ENCODE measurements at places on chromosomes 5 and 9.

GRCh38 chr5:169202969-169203368 is 98.0 kb downstream of the SLIT3 start:
- DNase-seq: no peak

- DNase-seq: no peak
Measured at GRCh38 chr9:101512116-101512515, 21.5 kb upstream of the RNF20 start.

GRCh38 chr5:60410427-60410826 is 289.5 kb downstream of the DEPDC1B start:
- DNase-seq: no peak

- no peak for DNase-seq
Measured at GRCh38 chr9:121294866-121295661, 27.1 kb downstream of the GSN start.

DNA sequence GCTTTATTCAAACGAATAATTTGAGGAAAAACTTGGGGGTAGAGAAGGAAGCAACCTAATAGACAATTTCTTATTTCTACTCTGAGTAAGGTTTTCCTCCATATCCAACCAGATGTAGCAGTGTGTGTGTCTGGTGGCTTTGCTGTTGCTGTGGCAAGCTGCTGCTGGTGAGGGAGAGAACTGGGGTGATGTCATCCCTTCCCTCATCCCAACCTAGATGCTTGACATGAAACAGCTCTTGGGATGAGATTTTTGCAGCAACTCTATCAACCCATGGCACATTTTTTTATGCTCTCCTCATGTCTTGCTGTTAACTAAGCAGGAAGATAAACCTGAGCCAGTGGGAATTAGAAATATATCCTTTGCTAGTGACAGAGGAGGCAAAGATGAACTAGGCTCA is 135.8 kb downstream of the PCSK1 start:
- no peak for DNase-seq

DNA sequence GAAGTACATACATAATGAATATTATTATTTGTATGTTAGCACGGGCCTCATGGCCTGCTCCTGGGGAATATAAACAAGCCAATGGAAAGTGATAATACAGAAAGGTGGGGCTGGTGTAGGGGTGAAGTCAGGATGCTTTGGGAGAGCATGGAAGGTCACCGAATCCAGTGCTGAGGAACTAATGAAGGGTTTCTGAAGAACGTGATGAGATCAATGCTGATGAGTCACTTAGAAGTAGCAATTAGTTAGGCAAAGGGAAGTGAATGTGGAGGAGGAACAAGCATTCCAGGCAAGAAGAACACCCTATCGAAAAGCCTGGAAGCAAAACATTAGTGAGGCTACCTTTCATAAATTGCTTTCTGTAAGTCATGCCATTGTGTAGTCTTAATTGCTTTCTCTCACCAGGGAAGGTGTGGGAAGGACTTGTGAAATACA is 2.1 kb downstream of the ANXA1 start:
- no peak for DNase-seq

DNA sequence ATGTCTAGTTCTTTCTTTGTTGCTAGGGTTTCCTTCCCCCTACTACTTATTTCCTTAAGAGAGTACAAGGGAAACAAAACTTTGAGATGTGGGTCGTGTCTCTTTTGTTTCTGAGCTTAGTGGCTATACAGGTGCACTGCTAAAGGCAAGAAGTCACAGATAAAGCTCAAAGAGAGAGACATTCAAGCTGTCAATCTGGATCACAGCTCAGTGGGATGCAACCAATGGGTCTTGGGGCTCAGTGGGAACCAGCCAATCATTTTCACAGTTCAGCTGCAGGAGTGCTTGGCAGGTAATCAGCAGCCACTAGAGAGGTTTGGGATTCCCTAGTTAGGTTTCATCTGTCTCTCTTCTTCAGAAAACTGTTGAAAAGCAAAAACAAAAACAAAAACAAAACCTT is 135.4 kb upstream of the SGCD start:
- DNase-seq: no peak

GRCh38 chr9:121372239-121373010 is 2.4 kb upstream of the STOM start:
- DNase-seq: no peak

DNA sequence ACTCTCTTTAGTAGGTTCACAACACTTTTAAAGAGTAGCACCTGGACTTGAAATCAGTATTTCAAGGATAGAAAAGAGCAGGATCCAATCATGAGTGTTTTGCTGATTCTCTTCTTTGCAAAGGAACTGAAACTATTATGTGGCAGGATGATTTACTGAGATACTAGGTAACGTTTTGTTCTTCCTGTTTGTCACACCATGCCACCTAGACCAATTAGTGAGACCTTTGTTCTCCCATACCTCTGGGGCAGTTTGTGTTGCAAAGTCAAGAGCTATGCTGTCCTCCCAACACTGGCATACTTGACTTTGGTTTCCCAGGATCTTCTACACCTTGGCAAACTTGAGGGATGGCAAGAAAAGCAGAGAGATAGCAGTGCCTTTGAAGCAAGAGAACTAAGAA is 43.4 kb downstream of the PPP1R2B start:
- DNase-seq: no peak

DNA sequence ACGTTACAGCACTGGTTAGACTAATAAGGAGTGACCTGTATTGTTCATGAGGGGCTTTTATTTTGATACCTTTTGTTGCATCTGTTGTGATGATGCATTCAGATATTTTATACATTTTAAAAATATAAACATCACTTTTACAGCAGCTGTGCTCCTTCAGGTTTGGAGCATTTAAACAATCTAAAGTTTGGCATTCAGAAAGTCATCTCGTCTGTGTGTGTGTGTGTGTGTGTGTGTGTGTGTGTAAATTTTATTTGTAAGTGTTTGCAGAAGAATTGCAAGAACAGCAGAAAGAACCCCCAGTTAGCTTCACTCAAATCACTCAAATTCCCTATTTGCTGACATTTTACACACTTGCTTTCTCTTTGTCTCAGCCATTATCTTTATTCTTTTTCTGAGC is 87.4 kb downstream of the ERCC6L2 start:
- no peak for DNase-seq

- DNase-seq: no peak
Measured at GRCh38 chr5:81779125-81779915, 28.4 kb upstream of the SSBP2 start.

DNA sequence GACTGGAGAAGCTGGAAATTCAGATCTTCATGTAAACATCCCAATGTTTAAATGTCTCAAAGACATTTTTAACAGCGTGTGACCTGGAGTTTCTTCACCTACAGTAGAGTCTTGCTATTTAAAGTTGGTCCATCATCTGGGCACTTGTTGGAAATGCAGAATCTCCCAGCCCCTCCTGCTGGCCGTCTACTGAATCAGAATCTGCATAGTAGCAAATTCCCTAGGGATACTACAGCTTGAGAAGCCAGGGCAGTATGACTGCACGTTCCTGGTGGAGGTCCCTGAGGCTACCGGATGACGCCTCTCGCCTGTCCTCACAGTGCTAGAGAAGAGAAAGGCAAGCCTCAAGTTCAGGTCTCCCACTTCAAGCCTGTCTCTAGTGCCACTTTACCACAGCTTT is 15.7 kb downstream of the SAP30L start:
- DNase-seq: no peak

DNA sequence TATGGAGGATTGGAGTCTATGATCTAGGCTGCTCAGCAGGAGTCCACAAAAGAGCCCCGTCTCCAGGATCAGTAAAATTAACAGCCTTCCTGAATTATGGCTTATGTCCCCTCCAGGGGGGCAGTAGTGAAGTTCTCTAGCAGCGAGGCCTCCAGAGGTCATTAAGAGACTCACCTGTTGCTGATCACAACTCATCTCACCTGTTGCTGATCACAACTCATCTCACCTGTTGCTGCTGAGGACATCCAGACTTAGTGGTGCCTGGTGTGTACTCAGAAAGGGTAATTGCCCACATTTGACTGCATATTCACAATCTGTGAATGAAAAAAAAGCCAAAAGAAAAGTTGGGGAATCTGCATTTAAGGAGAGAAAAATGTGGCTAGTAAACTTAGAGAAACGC is 129.5 kb downstream of the SMARCA2 start:
- no peak for DNase-seq

GRCh38 chr5:141879941-141880738 is 1.9 kb upstream of the PCDH1 start:
- no peak for DNase-seq

DNA sequence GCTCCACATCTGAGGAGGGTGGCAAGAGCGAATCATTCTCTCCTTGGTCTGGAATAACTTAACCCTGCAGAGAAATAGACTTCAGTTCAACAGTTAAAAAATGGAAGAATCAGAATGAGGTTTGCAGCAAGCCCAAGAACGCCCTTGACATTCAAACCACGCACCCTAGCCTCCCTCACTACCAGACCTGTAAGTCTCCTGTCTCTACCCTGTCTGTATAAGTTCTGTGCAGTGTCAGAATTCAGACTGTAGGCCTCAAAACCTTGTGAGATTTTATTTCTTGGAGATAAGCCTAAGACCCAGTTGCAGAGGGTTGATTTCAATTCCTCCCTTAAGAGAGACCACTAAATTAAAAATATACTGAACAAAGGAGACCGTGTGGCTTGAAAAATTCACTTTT is 35.8 kb upstream of the PLPP1 start:
- DNase-seq: no peak

GRCh38 chr5:120354126-120354525 is 110.0 kb upstream of the PRR16 start:
- DNase-seq: no peak

DNA sequence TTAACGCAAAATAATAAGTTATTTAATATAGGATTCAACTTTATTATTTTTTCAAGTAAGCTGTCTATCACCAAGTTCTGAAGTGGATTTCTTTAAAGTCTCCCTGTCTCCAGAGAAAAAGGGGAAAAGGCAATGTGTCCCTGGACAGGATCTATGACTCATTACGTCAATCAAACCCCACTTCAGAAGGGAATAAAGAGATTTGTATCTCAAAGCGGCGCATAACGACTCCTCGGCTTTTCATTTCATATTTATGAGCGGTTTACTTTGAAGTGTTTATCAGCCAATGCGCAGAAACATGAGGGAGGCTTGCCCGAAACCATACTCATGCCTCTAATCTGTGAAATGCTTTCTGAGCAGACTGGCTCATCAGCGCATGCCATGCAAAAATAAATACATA is 938.6 kb upstream of the WWC1 start:
- DNase-seq: no peak

GRCh38 chr5:57211039-57211438 is 37.2 kb downstream of the GPBP1 start:
- no peak for DNase-seq

- no peak for DNase-seq
Measured at GRCh38 chr5:107274571-107274970, 396.2 kb downstream of the EFNA5 start.

- no peak for DNase-seq
Measured at GRCh38 chr9:110997847-110998246, 40.4 kb downstream of the LPAR1 start.

GRCh38 chr9:92727716-92728700 is 36.6 kb downstream of the BICD2 start:
- DNase-seq: no peak

DNA sequence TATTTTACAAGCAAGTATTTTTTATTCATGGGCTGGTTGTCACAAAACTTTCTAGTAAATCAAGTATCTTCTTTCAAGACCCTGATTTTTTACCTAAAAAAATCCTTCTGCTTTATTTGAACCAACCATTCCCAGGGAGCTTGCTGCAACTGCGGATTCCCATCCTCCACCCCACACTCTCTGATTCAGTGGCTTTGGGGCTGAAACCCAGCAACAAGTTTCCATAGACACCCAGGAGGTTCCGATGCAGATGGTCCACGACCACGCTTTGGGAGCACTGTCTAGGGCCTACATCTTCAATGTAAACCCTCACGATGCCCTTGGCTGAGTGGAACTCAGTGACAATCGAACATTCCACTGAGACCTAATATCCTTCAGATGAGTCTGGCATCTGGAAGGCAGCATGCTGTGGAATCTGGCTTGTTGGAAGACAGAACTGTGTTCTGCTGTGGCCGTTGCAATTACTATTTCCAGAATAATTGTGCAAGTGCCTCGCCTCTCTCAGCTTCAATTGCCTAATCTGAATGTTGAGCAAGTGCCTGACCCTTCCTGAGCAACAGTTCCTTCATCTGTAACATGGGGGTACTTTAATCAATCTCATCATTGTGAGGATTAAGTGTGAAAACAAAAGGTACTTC is 105.1 kb downstream of the INSYN2B start:
- no peak for DNase-seq

- DNase-seq: no peak
Measured at GRCh38 chr5:179123491-179124272, 63.5 kb downstream of the ZNF354C start.

GRCh38 chr5:83450967-83451248 is 20.6 kb upstream of the VCAN start:
- DNase-seq: no peak

DNA sequence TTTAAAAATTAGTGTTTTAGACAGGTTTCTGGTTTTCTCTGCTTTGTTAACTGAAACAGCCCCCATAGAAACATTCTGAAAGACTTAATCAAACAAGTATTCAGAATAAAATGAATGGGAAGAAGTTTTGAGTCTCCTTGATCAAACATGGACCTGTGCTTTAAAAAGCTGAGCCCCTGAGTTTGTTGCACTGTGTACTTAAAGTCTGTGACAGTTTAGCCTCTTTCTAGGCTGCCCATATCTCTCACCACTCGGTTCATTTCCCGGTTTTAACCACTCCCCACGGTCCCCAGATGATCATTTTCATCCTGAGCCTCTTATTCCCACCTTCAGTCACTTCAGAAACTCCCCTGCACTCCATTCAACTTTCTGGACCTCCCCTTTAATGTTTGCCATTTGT is 215.9 kb upstream of the DMRT1 start:
- no peak for DNase-seq

DNA sequence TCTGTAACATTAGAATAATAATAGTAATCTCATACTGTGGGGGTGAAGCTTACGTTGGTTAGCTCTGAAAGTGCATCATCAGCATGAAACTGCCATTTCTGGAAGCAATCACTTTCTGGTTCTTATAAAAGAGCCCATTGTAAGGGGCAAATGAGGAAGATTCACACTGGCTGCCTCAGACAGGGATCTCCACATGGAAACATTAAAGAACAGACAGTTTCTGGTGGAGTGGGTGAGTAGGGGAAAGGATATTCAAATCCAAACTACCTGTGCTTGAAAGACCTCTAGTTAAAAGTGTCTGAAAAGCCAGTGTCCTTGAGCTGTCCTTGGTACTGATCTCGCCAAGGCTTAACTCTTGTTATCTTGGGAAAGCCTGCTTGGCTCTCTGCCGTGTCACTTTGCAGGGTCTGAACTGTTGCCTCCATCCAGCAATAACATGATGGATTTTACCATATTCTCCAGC is 19.1 kb upstream of the SLC31A2 start:
- DNase-seq: no peak

DNA sequence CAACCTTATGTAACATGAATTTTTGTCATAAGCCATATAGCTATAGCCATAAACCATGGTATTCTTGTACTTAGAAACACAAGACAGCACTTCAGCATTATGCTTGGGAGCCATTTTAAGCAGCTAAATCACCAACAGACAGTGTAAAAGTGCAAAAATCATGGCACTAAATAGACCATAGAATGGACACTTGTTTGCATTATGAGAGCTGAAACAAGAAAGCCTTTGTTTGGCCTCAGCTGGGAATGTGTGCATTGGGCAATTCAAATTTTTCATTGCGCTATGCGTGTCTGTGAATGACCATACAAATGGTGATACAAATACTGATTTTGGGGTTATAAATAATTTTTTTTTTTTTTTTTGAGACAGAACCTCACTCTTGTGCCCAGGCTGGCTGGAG is 23.7 kb downstream of the KDM4C start:
- no peak for DNase-seq
